ELF-1 (cell line): ENCODE measurements at places on chromosomes 2 and 18.

- DNase-seq, result no peak
Observed at GRCh38 chr2:84924173-84925106, 19.0 kb downstream of the TMSB10 start.

- DNase-seq, result no peak
Observed at GRCh38 chr18:45557779-45558178, 57.5 kb upstream of the SLC14A2 start.

DNA sequence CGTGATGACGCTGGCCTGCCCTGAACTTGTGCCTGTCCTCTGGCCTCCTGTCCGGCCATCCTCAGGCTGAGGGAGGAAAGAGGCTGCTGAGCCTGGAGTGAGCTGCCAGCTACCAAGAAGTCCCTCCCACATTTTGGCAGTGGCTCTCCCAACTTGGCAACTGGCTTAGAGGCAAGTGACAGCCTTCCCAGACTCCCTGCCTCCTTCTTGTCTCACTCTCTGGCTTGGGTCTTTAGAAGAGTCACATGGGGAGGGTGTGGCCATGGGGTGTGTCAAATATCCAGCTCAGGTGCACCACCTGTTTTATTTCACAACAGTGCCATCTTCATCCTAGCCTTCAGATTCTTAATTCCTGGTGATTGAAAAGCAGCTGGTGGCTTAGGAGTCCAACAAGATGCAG lies 222.9 kb downstream of the PRKCE start:
- DNase-seq, result no peak

- DNase-seq, result no peak
Observed at GRCh38 chr2:36800381-36800780, 103.9 kb downstream of the VIT start.

DNA sequence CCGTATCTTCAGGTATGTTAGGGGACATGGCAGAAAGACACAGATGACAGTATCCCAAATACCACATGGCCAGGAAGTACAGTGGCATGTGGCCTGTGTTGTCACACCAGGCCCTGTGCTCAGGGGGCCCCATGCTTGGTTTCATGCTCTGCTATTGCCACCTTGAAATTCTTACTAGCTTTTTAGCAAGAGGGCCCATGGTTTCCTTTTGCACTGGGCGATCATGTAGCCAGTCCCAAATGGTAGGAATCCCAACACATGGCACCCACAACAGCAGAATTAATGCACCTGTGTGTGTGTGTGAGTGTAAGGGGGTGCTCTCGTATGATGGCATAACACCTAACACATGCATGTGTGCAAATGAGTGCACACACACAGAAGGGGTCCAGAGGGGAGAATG lies 39.2 kb downstream of the MYO7B start:
- DNase-seq, result no peak

GRCh38 chr2:186695081-186695756 lies 1.4 kb downstream of the FAM171B start:
- DNase-seq, result no peak

- DNase-seq, result no peak
Observed at GRCh38 chr18:29383311-29384273, 1206.7 kb upstream of the CDH2 start.

DNA sequence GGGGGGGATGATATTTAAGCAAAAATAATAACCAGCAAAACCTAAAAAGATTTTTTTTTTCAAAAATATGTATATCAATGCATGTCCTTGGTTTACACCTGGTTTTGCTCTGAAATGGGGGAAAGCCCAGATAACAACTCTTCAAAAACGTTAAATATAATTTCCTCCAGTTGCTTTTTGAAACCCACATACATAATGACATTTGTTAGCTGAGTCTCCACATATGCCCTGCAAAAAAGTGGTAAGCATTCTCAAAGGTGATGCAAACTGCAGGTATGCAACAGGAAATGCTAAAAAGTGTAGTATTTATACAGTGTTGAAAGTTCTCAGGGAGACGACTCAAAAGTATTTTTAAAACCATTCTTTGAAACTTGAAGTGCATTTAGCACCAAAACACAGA lies 258.6 kb downstream of the ZEB2 start:
- no peak for DNase-seq

DNA sequence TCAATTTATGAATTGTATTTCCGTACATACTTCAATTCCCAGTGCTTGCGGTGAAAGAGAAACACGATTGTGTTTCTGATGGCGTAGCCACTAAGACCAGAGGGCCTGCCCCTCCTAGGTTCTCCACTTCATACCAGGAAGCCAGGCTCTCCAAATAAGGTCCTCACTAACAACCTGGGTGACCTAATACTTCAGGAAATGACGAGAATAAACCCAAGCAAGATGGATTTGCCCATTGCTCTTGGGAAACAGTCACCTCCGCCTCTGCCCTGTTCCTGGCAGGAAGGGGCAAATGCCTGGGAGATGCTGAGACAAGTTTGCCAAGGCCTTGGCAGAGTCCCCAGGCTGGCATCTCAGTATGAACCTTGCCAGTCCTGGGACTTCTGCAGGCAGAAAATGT lies 41.8 kb downstream of the TTC32 start:
- no peak for DNase-seq
